ENCODE measurements at places on chromosomes 2 and 18.
A peak's percentile ranks its signal among the peaks of the same experiment; 100 is the strongest.

GRCh38 chr2:67217398-67217797 lies 179.7 kb upstream of the ETAA1 start:
- no peak for DNase-seq

DNA sequence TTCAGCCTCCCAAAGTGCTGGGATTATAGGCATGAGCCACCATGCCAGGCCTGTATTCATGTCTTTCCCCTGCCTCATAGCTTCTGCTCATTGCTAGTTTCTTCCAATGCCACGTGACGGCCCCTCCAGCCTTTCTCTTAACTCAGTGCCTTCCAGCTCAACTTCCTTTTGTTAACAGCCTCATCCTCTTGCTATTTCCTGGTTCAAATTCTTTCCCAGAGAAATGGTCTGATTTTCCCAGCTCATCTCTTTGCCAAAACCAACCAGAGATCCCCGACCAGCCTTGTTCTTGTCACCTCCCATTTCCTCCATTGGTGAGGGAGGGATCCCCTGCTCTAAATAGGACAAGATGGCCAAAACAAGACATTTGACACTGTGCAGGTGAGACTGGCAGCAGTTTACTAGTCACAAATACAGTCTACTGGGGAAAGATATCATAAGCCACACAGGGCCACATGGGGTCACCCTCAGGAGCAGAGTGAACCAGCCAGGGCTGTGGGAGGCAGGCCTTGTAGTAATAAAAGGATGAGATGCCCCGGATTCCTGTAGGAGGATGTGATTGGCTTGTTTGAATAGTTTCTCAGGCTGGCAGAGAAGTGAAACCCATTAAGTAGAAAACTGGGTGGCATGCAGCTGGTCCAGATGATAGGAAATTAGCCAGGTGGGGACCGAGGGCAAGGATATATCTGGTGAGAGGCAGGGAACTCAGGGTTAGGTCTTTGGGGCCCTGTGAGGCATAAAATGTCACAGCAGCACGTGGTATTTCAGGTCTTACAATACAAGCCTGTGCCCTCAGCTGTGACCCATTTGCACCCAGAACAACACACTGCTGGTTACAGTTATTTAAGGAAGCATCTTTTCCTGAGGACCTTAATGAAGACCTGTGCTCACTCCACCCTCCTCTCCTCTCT lies 6.4 kb downstream of the CD207 start:
- DNase-seq = no peak

DNA sequence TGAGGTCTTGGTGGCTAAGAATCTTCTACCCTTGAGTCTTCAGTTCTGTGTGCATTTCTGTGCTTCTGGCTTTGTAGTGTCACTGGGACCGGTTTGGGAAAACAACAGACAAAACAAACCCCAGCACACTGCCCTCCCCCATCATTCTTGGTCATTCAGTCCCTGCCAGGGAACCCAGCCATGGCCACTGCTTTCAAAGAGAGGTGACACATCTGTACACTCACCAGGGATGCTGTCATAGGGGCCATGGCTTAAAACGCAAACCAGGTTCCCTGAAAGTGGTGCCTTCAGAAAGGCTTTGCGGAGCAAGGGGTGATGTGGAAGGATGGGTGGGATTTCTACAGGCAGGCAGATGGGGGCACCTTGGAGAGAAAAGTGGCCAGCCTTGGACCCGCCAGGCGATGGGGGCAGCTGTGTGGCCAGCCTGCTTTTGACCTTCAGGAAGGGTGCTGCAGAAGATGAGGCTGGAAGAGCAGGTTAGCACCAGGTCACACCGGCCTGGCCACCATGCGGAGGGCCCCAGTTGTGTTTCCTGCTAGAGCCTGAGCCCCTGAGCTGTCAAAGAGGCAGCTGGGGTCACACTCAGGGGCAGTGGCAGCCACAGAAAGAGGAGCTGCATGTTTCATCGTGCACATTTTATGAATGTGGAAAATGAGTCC lies 101.3 kb downstream of the INHBB start:
- DNase-seq = no peak

DNA sequence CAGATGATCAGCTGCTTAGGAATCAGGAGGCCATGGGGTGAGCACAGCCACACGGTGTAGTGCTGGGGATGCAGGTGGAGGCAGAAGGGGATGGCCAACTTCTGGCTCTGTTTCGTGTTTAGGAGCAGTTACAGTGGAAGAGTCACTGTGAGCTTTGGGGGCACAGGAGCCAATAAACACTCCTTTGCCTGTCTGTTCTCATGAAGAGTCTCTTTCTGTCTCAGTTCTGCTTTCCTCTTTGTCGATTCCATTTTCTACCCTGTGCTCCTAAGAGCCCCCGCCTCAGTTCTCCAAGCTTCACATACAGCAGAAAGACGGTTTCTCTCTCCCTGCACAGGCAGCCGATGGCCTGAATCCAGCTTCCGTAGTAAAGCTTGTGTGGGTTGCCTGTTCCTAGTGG lies 21.0 kb upstream of the RRM2 start:
- no peak for DNase-seq

DNA sequence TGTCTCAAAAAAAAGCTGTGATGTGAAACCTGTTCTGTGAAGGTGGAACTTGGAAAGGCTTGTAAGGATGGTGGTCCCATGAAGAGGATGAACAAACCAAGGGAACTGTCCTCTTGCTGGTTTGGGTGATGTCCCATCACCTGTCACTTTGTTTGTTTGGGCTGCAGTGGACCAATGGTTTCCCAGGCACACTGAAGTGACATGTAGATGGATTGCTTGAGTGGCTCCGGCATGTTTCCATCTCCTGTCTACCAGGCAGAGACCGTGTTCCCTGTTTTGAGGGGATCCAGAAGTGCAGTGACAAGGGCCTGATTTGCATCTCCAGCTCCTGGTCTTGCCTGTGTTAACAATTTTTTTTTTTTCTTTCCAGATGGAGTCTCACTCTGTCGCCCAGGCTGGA lies 8.9 kb downstream of the NEDD4L start:
- DNase-seq = no peak

GRCh38 chr2:102099536-102100298 lies 42.8 kb upstream of the IL1R1 start:
- DNase-seq = no peak

- DNase-seq = no peak
Observed at GRCh38 chr2:25692737-25693445, 19.5 kb upstream of the DTNB start.

DNA sequence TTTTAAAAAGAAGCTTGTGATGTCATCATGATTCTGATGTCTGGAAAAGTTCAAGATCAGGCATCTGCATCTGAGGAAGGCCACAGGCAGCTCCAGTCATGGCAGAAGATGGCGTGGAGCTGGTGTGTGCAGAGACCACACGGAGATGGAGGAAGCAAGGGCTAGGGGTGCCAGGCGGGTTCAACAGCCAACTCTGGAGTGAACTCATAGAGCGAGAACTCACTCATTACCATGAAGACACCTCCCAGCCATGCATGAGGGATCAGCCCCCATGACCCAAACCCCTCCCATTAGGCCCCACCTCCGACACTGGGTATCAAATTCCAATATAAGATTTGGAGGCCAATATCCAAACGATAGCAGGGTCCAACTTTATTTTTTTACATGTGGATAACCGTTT lies 61.6 kb downstream of the KCNG2 start:
- no peak for DNase-seq

GRCh38 chr2:36473230-36473629 lies 117.7 kb downstream of the CRIM1 start:
- DNase-seq = no peak

DNA sequence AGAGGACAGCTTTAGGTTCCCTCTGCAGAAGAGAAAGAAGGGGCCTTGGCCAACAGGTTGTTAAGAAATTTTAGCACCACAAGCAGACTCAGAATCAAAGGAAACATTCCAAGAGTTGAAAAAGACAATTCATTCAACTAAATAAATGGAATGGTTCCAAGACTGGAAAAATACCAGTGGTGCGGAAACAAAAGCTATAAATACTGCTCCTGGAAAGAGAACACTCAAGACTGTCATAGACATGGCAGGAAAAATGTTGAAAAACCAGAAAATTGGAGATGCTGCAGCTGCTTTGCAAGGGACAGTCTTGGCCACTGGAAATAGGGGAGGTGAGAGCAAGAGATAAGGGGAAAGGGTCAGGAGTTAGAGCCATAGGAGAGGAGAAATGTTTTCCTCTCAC lies 312.7 kb upstream of the CYRIA start:
- no peak for DNase-seq

DNA sequence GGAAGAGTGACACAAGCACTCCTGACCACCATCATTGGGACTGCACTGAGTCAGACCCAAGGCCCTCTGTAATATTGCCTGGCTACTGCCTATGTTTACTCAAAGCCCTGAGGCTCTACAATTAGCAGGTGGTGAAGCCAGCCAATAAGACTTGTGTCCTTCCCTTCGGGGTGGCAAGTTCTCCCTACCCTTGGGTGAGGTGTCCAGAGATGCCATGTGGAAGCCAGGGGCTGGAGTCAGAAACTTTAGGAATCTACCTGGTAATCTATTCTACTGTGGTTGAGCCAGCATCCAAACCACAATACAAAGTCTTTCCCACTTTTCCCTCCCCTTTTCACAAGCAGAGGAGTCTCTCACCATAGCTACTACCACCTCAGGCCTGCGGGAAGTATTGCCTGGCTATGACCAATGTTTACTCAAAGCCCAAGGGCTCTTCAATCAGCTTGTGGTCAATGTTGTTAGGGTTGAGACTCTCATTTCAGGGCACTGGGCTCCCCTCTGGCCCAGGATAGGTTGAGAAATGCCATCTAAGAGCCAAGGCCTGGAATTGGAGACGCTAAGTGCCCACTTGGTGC lies 17.6 kb downstream of the DHRS9 start:
- no peak for DNase-seq

DNA sequence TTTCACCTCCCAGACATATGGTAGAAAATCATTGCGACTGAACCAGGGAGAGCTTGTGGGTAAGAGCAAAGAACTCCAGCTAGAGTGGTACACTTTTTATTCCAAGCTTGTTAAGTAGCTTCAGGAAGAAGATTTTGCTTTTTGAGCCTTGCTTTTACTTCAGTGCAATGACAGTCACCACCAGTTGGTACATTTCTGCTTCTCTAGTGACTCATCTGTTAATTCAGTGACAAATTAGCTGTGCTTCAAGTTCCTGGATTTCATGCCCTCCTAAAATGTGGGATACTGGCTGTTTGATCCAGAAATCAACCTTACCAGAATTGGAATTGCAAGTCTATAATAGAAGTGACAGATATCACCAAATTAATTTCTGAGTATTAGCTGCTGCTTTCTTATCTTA lies 117.6 kb upstream of the TTN start:
- DNase-seq = no peak

DNA sequence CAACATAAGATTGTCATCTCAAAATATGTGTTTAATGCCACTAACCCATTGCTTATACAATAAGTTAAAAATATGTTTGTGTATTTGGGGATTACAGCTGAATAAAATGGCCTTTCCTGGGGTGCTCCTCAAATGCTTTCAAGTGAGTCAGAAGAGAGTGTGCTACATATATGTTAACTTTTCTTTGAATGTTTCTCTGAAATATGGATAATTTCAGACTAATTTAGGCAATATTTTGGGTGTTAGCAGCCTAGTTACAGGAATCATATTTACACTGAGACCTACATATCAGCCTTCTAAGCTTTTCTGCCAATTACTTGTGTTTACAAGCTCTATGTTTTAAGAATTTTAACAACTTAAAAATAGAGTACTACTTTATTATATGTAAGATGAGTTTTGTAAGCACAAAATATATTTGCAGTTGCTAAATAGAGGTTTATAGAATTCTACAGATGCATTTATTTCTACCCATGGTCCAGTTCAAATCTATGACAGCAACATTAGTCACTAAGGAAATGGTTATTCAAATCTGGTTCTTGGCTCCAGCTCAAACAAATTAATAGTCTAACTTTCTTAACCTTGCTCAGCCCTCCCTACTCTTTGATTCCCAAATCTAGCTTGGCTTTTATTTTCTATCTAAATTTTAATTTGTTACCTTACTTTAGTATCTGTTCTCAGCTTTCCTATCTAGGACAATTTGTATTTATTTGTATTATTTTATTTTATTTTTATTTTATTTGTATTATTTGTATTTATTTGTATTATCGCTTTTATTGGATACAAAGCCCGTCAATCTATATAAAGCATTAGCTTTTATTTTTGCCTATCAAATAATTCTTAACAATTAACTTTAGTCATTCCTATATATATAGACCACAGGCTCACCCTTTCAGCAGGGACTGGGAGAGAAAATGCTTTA lies 48.9 kb downstream of the FSIP2 start:
- no peak for DNase-seq

DNA sequence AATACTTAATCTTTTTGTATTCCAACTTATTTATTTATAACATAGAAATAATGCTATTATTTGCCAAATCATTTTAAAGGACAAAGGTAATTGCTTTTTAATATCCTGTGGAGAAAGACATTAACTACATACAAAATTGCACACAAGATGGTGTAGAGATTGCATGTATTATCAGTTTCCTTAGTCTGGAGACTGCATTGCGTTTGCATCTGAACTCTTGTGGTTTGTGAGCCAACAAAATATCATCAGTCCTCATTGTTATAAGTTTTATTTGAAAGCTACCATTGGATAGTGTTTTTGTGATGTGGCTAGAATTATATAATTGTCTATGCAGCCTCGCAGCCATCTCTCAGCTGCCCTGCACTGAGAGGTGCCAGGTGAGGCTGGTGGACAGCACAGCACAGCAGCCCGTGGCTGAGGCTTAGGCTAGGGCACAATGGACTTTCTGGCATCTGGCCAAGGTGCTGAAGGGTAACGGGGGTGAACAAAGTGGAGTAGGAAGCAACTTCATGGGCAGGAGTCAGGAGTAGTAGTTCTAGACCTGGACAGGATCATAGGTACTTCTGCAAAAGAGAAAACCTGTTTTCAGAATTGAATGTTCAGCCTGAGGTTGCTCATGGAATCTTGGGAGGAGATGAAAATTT lies 15.1 kb downstream of the RASGRP3 start:
- peak; percentile 30 for DNase-seq

DNA sequence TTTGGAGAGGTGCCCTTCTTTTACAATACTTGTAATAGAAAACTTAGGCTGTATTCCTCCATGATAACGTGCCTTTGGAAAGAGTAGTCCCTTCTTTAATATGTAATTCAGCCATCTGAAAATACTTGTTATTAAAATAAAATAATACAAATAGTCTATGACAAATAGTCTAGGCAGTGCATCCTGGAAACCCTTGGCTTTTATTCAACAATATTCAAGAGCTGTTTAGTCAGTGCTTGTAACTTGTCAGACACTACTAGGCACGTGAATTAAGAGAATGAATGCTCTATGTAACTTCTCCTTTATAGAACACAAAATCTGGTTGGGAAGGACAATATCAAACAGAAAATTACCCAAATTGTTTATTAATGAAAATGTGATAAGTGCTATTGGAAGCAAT lies 388.2 kb downstream of the MTX2 start:
- DNase-seq = no peak

GRCh38 chr2:101556033-101556459 lies 81.1 kb upstream of the RFX8 start:
- DNase-seq = no peak

GRCh38 chr2:160334028-160334741 lies 134.1 kb upstream of the ITGB6 start:
- DNase-seq = no peak

Data from MM.1S (cell line).